ENCODE measurements at places on chromosomes 4 and X.

GRCh38 chr4:8439914-8440491 is 520 bp downstream of the ACOX3 start:
- no peak for DNase-seq

DNA sequence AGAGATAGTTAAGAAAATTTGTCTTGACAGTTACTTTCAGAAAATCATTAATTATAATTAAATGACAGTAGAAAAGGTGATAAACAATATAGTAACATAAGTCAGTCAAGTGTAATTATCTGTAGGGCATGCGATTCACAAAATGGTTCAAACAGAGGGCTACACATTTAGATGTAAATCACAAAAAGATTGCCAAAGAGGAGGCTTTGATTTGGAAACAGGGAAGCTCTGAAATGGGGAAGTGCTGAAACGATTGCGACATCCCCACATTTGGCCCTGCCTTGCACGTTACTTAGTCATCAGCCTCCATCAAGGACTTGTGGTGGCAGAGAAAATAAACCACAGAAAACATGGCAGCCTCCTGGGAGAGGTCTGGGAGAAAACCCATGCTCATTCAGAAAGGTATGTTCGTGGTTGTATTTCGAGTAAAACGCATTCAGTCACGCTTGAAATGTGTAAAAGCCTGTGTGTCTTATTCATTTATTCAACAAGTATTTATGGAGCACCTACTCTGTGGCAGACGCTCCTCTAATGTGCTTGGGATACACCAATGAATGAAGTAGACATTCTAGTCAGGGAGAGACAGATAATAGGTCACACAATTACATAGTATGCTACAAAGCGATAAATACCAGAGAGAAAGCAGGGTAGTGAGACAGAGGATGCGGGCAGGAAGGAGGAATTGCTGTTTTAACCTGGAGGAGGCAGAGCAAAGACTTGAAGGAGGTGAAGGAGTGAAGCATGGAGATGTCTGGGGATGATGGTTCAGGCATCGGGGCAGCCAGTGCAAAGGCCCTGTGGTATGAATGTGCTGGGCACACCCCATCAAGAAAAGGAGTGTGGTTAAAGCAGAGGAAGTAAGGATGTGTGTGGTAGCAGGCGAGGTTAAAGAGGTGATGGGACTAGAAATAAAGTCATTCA is 7.8 kb downstream of the RBM47 start:
- no peak for DNase-seq

GRCh38 chr4:182642831-182643230 is 274.4 kb downstream of the DCTD start:
- peak; percentile 14 for DNase-seq

- DNase-seq = no peak
These were observed 78.4 kb downstream of the IRF2 start for GRCh38 chr4:184395971-184396391.

GRCh38 chr4:159308566-159309340 is 205.9 kb downstream of the RAPGEF2 start:
- no peak for DNase-seq

Data from SK-N-SH (cell line).